Uterus (tissue), 4 donors: ENCODE measurements at places on chromosomes 13 and 19. TPM values are rescaled to one million over a fixed set of nuclear protein-coding genes. Genes with fewer than 3 reads are reported as not detected.
A peak's percentile ranks its signal among the peaks of the same experiment; 100 is the strongest.

- no peak overlapping the region for H3K4me3 ChIP-seq
- DNase-seq, result no peak
Observed at GRCh38 chr13:44730851-44731250, 154.7 kb upstream of the TSC22D1 start.

DNA sequence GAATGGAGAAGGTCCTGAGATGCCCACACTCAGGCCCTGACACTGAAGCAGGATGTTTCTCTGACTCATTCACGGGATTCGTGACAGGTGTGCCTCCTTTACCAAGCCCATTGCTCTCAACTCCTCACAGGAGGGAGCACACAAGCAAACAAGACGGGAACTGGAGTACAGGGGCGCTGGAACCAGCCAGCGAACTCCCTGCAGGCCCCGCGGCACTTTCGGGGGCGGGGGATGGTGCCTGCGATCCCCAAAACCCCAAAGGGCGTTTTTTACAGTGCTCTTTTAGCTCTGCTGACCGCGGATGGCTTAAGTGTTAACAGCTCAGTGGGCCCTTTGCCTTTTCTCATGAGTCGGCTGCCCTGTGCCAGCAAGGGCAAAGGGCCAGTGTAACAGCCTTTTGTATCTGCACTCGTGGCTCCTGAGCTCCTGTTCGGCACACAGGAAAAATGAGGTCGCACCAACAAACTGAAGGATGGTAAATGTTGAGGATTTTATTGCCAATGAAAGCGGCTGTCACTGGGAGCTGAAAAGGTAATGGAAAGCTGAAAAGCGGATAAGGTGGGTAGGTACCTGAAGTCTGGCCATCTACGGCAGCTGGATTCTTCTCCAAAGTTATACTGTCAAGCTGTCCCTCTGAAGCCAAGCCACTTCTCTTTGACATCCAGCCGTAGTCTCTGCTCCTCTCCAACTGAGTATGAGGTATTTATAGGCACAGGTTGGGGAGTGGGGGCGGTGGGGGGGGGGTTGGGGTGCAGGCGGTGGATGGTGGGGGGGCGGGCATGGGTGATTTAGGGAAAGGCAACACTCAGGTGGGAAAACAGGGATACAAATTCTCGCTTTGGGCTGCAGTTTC lies 65.0 kb upstream of the TRPC4 start:
- no peak overlapping the region for H3K27ac ChIP-seq
- no peak overlapping the region for H3K4me3 ChIP-seq
- no peaks in the 10 kb centered on the region for H3K36me3 ChIP-seq
- H3K4me1 ChIP-seq, result no peaks in the 10 kb centered on the region

- no peaks in the 10 kb centered on the region for H3K36me3 ChIP-seq
- no peak overlapping the region for H3K27ac ChIP-seq
- no peak overlapping the region for H3K4me3 ChIP-seq
- no peaks in the 10 kb centered on the region for H3K27me3 ChIP-seq
- no peak for DNase-seq
Observed at GRCh38 chr19:13401388-13401787, 104.9 kb downstream of the CACNA1A start.

DNA sequence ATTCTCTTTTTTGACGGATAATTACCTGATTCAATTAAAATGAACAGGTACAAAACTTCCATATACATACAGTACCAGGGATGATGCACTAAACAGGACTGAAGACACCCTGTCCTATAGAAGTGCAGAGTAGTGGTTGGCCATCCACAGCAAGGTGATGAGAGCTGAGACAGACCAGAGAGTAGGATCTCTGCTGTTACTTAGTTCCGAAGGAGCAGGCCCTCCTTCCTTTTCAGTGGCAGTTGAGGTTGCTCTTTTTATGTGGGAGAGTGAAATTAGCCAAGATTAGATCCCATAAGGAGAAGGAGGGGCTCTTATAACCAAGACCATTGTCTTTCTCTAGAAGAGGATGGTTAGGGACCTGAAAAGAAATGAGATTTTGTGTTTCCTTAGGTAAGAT lies 4.0 kb downstream of the PDS5B start:
- H3K27ac ChIP-seq, result peak overlapping the region; percentile 100
- DNase-seq, result no peak
- H3K36me3 ChIP-seq, result no peaks in the 10 kb centered on the region
- H3K4me3 ChIP-seq, result no peak overlapping the region
- no peaks in the 10 kb centered on the region for H3K27me3 ChIP-seq

GRCh38 chr19:1220976-1221903 lies 15.7 kb downstream of the STK11 start:
- DNase-seq, result peak; percentile 48
- H3K4me1 ChIP-seq, result peaks cover 8% of the 10 kb centered on the region

DNA sequence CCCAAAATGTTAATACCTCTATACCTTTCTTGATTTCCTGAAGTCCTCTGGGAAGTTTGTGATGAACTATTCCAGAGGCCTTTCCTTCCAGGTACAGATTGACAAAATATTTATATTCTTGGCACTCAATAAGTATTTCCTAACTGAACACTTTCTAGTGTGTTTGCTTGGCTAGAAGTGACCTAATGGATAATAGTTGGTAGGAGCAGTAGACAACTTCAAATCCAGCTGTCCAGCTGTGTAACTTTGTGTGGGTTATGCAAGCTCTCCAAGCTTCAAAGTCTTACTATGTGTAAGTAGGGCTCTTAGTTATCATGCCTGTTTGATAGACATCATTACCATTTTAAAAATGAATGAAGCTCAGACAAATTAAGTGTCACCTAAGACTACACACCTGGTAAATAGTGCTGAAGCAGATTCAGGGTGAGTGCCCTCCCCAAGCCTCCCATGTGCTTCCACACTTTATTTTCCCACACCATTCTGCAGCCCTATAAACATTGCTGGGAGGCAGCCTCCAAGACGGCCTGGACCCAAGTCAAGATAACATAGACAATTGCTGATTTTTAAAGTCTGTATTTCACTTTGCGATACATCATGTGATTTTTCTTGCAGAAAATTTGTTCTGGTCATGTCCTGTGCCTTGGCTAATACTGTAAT lies 196.6 kb downstream of the NALCN start:
- H3K4me1 ChIP-seq, result no peaks in the 10 kb centered on the region
- no peak overlapping the region for H3K4me3 ChIP-seq
- no peak overlapping the region for H3K27ac ChIP-seq
- H3K27me3 ChIP-seq, result no peaks in the 10 kb centered on the region

GRCh38 chr19:48867746-48868113 lies 687 bp downstream of the PLEKHA4 start:
- H3K4me3 ChIP-seq, result peak overlapping the region; percentile 47
- no peaks in the 10 kb centered on the region for H3K27me3 ChIP-seq
- DNase-seq, result no peak

- H3K36me3 ChIP-seq, result no peaks in the 10 kb centered on the region
- DNase-seq, result no peak
- no peak overlapping the region for H3K27ac ChIP-seq
- no peaks in the 10 kb centered on the region for H3K4me1 ChIP-seq
- H3K4me3 ChIP-seq, result no peak overlapping the region
Observed at GRCh38 chr19:40862785-40863184, 12.5 kb upstream of the CYP2A6 start.

- H3K27ac ChIP-seq, result no peak overlapping the region
- H3K4me3 ChIP-seq, result no peak overlapping the region
- no peaks in the 10 kb centered on the region for H3K36me3 ChIP-seq
- no peaks in the 10 kb centered on the region for H3K4me1 ChIP-seq
Observed at GRCh38 chr19:31496076-31496475, 146.8 kb upstream of the TSHZ3 start.

GRCh38 chr19:57233207-57233606 lies 2.4 kb downstream of the AURKC start:
- no peak for DNase-seq
- H3K4me3 ChIP-seq, result no peak overlapping the region
- no peaks in the 10 kb centered on the region for H3K36me3 ChIP-seq
- H3K27ac ChIP-seq, result no peak overlapping the region
- H3K4me1 ChIP-seq, result no peaks in the 10 kb centered on the region
- H3K27me3 ChIP-seq, result no peaks in the 10 kb centered on the region

- no peaks in the 10 kb centered on the region for H3K4me1 ChIP-seq
- H3K27ac ChIP-seq, result no peak overlapping the region
- no peak overlapping the region for H3K4me3 ChIP-seq
- H3K27me3 ChIP-seq, result no peaks in the 10 kb centered on the region
- H3K36me3 ChIP-seq, result no peaks in the 10 kb centered on the region
Observed at GRCh38 chr13:23956106-23956505, 58.8 kb upstream of the C1QTNF9B start.

- no peaks in the 10 kb centered on the region for H3K4me1 ChIP-seq
- no peak overlapping the region for H3K27ac ChIP-seq
- no peak overlapping the region for H3K4me3 ChIP-seq
Observed at GRCh38 chr13:98945863-98946605, 31.8 kb downstream of the DOCK9 start.

- H3K27ac ChIP-seq, result no peak overlapping the region
- no peaks in the 10 kb centered on the region for H3K36me3 ChIP-seq
- no peak overlapping the region for H3K4me3 ChIP-seq
- DNase-seq, result peak; percentile 8
- H3K27me3 ChIP-seq, result no peaks in the 10 kb centered on the region
Observed at GRCh38 chr19:41699231-41699967, 9.0 kb upstream of the CEACAM5 start.

- no peaks in the 10 kb centered on the region for H3K4me1 ChIP-seq
- H3K27me3 ChIP-seq, result no peaks in the 10 kb centered on the region
- no peak overlapping the region for H3K27ac ChIP-seq
- no peaks in the 10 kb centered on the region for H3K36me3 ChIP-seq
- no peak for DNase-seq
Observed at GRCh38 chr13:84137292-84137691, 255.0 kb upstream of the SLITRK1 start.

- H3K27me3 ChIP-seq, result no peaks in the 10 kb centered on the region
- H3K36me3 ChIP-seq, result no peaks in the 10 kb centered on the region
- H3K4me3 ChIP-seq, result no peak overlapping the region
- DNase-seq, result peak; percentile 31
- H3K27ac ChIP-seq, result no peak overlapping the region
Observed at GRCh38 chr13:66835040-66835628, 395.0 kb downstream of the PCDH9 start.

- no peaks in the 10 kb centered on the region for H3K4me1 ChIP-seq
- no peak overlapping the region for H3K4me3 ChIP-seq
- H3K27ac ChIP-seq, result no peak overlapping the region
- H3K27me3 ChIP-seq, result no peaks in the 10 kb centered on the region
- no peak for DNase-seq
Observed at GRCh38 chr13:71325556-71325955, 541.4 kb downstream of the DACH1 start.

- no peaks in the 10 kb centered on the region for H3K4me1 ChIP-seq
- no peak for DNase-seq
- H3K36me3 ChIP-seq, result no peaks in the 10 kb centered on the region
- H3K27ac ChIP-seq, result no peak overlapping the region
- no peak overlapping the region for H3K4me3 ChIP-seq
Observed at GRCh38 chr13:46982856-46983582, 86.2 kb upstream of the HTR2A start.

- H3K36me3 ChIP-seq, result no peaks in the 10 kb centered on the region
- no peak for DNase-seq
- no peaks in the 10 kb centered on the region for H3K4me1 ChIP-seq
- H3K4me3 ChIP-seq, result no peak overlapping the region
- H3K27ac ChIP-seq, result no peak overlapping the region
- no peaks in the 10 kb centered on the region for H3K27me3 ChIP-seq
Observed at GRCh38 chr13:55534306-55534705, 1606.4 kb upstream of the PRR20A start.

- H3K27me3 ChIP-seq, result no peaks in the 10 kb centered on the region
- no peaks in the 10 kb centered on the region for H3K4me1 ChIP-seq
Observed at GRCh38 chr13:111287201-111287600, 33.2 kb upstream of the TEX29 start.

DNA sequence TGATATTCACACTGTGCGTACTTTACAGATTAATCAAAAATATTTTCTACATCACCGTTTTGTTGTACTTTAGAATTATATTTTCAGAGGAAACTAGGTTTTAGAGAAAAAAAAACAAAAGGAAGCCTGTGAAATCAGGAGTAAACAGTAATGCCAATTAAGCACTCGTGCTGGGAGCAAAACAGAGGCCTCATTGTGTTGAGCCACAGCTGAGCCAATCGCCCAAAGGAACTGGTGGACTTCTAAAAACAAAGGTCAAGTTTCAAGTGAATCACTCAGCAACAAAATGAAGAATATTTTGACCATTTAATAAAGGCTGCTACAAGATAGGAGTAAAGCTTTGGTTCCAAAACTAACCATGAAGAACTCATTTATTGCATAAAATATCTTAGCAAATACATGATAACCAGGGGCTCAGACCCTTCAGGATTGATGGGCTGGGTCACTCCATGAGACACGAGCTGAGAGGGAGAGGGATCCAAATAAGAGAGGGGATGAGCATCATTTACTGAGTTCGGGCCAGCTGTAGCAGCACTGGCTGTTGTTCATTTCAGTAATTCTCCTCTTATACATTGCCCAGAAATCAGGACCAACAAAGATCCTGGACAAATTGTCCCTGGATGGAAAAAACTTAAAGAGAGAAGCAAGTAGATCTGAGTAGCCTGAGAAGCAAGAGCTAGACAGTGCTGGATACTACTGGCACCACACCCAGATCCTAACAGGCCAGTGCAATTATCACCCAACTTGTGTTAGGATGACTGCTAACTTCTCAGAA lies 8.3 kb upstream of the NALCN start:
- no peak for DNase-seq
- no peaks in the 10 kb centered on the region for H3K36me3 ChIP-seq
- no peak overlapping the region for H3K27ac ChIP-seq
- H3K4me3 ChIP-seq, result no peak overlapping the region

- no peak overlapping the region for H3K27ac ChIP-seq
- H3K36me3 ChIP-seq, result no peaks in the 10 kb centered on the region
- H3K4me3 ChIP-seq, result no peak overlapping the region
Observed at GRCh38 chr13:112325142-112325808, 50.9 kb upstream of the SPACA7 start.

DNA sequence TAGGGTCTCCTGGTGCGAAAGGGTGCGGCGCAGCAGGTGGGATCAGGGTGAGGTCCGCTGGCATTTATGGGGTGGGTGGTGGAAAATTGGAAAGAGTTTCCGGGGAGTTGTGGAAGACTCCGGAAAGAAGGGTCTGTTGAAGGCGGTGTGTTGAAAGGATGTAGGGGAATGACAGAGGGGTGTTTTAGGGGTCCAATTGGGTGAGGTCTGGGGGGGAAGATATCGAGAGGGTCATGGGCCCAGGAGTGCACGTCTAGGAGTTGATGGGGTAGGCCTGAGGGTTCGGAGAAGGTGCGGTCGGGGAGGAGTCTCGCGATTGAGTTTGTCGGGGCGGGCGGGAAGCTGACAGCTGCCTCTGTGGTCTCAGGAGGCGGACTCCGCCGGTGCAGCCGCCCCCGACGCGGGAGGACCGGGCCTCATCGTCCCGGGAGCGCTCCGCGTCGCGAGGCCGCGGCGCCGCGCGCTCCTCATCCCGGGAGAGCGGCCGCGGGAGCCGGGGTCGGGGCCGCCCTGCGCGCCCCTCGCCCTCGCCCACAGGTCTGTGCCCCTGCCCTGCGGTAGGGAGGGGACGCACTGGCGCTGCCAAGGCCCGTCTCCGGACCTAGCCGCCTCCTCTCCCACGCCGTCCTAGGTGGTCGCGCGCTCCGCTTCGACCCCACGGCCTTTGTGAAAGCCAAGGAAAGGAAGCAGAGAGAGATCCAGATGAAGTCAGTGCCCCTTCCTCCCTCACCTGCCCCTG lies 7.0 kb downstream of the PGLYRP1 start:
- H3K27ac ChIP-seq, result no peak overlapping the region
- no peak for DNase-seq
- H3K36me3 ChIP-seq, result no peaks in the 10 kb centered on the region
- H3K4me3 ChIP-seq, result peak overlapping the region; percentile 41

GRCh38 chr19:55106591-55106990 lies 10.8 kb downstream of the PPP1R12C start:
- no peak for DNase-seq
- H3K36me3 ChIP-seq, result no peaks in the 10 kb centered on the region
- no peak overlapping the region for H3K27ac ChIP-seq

The IGFLR1 gene
- total RNA-seq, result 3.2 TPM

The FFAR1 gene
- not detected for total RNA-seq

The RNF113B gene
- total RNA-seq, result not detected

The C19orf33 gene
- not detected for total RNA-seq

The FAM83E gene
- not detected for total RNA-seq

The GGACT gene
- 1.9 TPM for total RNA-seq

The ZNF823 gene
- total RNA-seq, result 16.5 TPM

The ADGRE3 gene
- not detected for total RNA-seq
